ENCODE measurements at places on chromosomes 11 and 22.

- no peak for DNase-seq
Observed at GRCh38 chr11:8228231-8228630, 35.4 kb downstream of the LMO1 start.

DNA sequence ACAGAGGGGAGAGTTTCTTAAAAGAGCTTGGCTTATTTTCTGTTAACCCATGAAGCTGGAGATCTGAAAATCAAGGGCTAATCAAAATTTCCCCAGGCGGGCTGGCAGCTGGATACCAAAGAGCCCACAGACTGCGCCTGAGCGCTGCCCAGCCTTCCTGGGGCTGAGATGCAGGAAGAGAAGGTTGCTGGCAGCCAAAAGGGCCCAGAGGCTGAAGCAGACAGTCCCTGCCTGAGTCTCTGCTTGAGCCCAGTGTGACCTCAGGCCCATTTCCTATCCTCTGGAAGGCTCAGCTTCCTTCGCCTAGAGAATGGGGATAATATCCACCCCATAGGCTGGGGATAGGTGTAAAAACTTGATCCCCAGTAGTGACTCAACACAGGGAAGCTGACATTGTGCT lies 49.1 kb downstream of the ARRB1 start:
- no peak for DNase-seq

DNA sequence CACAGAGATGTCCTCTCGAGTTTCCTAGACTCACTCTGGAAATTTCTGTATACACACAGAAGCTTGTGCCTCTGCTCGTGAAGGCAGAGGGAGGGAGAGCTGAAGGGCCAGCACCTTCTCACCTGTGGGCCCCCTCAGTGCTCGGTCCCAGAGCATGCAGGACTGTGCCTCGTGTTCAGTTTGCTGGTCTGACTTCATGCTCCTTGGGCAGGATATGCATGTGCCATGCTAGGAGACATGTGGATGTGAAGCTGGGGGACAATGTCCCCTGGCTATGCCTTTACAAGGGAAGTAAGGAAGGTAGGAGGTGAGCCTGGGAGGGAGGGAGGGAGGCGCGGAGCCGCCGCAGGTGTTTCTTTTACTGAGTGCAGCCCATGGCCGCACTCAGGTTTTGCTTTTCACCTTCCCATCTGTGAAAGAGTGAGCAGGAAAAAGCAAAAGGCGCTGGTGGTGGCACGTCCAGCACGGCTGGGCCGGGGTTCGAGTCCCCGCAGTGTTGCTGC lies 22.6 kb downstream of the NEAT1 start:
- peak; percentile 52 for DNase-seq

GRCh38 chr11:17923217-17923616 lies 89.6 kb downstream of the SERGEF start:
- no peak for DNase-seq

DNA sequence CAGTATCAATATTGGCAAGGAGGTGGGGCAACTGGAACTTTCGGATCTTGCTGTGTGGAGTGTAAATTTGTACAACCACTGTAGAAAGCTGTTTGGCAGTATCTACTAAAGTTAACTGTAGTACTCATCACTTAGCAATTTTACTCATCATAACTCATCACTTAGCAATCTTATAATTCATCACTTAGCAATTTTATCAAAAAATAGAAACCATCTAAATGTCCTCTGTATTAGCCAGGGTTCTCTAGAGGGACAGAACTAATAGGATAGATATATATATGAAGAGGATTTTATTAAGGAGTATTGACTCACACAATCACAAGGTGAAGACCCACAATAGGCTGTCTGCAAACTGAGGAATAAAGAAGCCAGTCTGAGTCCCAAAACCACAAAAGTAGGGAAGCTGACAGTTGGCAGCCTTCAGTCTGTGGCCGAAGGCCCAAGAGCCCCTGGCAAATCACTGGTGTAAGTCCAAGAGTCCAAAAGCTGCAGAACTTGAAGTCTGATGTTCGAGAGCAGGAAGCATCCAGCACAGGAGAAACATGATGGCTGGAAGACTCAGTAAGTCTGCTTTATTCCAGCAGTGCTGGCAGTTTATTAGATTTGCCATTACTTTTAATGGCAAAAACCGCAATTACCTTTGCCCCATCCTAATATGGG lies 92.9 kb upstream of the USP47 start:
- no peak for DNase-seq

GRCh38 chr11:73463359-73463758 lies 87.2 kb downstream of the RELT start:
- DNase-seq, result no peak

DNA sequence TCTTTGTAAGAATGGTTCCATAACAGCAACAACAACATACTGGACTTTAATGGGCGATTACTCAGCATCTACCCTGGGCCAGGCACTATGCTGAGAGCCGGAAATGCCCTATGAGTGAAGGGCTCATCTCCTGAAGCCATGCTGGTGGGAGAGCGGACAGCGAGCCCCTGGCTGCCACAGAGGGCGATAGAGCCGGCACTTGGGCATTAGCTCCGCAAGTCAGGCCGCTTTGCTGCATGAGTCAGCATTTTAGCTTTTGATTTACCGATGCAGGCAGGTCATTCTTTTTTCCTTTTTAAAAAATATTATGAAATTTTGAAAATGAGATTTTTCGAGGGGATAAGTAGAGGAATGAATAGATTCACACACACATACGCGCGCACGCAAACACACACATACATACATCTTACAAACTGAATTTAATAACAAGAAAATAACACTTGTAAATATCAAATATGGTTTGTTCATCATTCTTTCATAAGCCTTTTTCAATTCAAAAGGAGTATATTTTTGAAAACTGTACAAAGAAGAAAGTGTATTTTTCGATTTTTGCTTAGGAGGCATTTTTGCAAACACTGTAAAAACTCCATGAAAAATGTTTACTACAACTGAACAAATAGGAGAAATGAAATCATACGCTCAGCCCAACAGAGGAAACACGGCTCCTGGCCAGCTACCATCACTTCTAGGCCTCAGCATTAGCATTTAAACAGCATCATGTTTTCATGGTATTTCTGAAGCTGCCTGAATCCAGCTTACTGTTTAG lies 667.3 kb downstream of the OPCML start:
- no peak for DNase-seq

DNA sequence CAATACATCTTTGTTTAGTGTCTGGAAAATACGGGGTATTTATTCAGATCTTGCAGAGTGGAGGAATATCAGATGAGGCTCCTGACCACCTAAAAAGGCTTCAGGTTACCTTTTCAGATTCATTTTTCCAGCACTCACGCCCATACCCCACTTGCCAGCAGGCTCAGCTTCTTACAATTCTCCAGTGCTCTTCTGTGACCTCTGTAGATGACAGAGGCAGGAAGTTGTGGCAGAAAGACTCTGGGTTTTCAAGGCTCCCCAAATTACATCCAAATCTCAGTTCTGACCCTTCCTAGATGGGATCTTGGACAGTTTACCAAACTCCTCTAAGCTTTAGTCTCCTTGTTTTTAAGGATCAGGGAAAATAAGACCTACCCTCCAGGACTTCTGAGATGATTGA lies 61.1 kb downstream of the SYTL2 start:
- no peak for DNase-seq

GRCh38 chr22:31148953-31149627 lies 8.8 kb upstream of the PLA2G3 start:
- DNase-seq, result no peak

DNA sequence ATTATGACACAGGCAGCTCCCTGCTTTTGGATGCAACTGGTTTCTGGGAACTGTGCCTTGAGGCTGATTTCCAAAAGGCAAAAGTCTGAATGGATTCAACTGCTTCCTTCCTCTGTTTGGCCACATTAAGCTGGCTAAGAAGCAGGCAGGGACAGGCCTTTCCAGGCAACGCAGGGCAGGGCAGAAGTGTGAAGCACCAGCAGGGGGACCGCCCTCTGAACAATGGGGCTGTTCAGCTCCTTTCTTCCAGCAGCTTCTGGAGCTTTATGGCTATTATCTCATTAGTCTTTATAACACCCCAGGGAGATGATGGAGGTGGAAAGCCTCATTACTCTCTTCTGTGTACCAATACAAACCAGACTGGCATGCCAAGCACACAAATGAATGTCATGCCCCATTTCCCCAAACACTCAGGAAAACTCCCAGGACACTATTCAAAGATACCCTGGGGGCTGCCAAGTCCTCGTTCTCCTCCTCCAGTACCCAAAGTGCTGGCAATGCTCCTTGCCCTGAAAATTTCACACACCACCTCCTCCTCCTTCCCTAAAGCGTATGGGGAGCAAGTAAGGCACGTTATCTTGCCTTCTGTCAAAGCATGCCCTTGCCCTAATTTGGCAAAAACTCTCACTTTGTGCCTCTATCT lies 21.3 kb downstream of the MORC2 start:
- no peak for DNase-seq

GRCh38 chr11:93169950-93170561 lies 27.7 kb downstream of the SLC36A4 start:
- no peak for DNase-seq

DNA sequence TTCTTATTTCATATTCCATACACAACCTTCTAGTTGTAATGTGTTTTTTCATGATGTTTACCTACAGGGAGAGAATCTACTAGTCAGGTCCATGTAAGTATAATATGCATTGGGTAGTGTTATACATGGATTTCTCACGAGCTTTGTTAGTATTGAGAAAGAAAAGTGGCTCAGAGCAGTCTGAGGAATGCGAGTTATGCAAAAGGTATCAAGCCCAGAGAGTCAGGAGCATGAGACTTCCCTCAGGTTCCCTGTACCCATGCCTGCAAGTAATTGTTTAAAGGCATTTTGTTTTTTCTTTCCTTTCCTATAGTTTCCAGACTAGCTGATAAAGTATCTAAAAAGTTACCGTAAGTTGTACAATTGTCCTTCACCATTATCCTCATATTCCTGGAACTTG lies 66.1 kb downstream of the STK33 start:
- DNase-seq, result no peak

- DNase-seq, result no peak
Observed at GRCh38 chr11:122920579-122920978, 38.0 kb downstream of the JHY start.

GRCh38 chr11:18115360-18116127 lies 9.7 kb upstream of the SAAL1 start:
- peak; percentile 79 for DNase-seq

- DNase-seq, result no peak
Observed at GRCh38 chr11:46493791-46494190, 100.0 kb downstream of the AMBRA1 start.

DNA sequence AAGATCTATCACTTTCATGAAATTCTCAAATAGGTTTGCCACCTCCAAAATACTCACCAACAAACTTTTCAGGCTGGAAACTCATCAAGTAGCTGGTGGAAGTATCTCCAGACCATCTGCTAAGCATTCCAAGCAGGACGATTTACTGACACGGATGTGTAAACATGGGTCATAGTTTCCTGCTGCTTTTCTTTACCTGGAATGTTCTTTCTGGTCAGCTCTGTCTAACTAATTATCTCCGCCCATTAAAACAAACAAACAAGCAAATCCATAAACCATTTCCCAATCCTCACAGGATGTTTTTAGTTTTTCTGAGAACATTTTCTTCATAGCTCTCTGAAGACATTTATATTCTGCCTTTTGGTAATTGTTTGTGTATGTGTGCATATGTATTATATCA lies 397.0 kb downstream of the METTL15 start:
- no peak for DNase-seq

- DNase-seq, result no peak
Observed at GRCh38 chr11:115132436-115133228, 371.6 kb downstream of the CADM1 start.

GRCh38 chr11:95985174-95985808 lies 61.4 kb upstream of the MTMR2 start:
- DNase-seq, result no peak

Measured in activated CD8-positive, alpha-beta memory T cell treated with anti-CD3 and anti-CD28 coated beads, Interleukin-2, amount 50 U/mL, for 48 hours (primary cell).